MCF 10A (cell line): ENCODE measurements at places on chromosomes 2 and 18.

DNA sequence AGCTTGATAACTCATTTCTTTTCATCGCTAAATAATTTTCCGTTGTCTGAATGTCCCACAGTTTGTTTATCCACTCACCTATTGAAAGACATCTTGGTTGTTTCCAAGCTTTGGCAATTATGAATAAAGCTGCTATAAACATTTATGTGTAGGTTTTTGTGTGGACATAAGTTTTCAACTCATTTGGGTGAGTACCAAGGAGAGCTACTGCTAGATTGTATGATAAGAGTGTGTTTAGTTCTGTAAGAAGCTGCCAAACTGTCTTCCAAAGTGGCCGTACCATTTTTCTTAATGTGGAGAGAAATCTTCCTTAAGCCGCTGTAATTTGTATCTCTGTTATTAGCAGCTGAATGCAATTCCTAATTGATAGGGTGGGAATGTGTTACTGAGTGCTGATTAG lies 11.4 kb upstream of the CTIF start:
- no peak for DNase-seq

DNA sequence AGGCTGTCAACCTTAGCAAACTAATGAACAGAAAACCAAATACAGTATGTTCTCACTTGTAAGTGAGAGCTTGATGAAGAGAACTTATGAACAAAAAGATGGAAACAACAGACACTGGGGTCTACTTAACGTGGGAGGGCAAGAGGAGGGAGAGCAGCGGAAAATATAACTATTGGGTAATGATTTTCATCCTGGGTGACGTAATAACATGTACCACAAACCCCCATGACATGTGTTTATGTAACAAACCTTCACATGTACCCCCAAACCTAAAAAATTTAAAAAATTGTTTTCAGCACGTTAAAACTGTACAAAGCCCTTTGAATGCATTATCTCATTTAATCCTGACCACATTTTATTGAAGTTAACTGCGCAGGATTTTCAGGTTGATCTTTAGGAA lies 64.9 kb upstream of the RBMS1 start:
- no peak for DNase-seq

DNA sequence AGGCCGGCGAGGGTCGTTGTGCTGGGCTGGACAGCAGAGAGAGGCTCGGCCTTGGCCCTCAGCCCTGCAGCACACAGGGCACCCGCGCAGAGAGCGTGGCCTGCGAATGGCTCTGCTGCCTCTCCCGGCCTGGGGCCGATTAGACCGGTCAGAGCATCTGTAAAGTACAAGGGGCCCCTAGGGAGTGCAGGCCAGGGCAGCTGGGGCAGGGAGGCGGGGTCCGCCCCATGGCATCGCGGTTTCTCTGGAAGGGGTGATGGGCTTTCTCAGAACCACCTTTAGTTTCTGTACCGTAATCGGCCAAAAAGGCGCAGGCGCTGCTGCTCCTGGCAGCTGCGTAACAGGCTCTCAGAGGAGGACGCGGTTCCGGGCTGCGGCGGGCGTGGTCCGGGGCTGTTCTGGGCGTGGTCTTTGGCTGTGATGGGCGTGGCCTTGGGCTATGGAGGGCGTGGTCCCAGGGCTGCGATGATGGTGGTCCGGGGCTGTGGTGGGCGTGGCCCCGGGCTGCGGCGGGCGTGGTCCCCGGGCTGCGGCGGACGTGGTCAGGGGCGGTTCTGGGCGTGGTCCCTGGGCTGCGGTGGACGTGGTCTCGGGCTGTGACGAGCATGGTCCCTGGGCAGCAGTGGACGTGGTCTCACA lies 1.5 kb upstream of the GPR148 start:
- no peak for DNase-seq

DNA sequence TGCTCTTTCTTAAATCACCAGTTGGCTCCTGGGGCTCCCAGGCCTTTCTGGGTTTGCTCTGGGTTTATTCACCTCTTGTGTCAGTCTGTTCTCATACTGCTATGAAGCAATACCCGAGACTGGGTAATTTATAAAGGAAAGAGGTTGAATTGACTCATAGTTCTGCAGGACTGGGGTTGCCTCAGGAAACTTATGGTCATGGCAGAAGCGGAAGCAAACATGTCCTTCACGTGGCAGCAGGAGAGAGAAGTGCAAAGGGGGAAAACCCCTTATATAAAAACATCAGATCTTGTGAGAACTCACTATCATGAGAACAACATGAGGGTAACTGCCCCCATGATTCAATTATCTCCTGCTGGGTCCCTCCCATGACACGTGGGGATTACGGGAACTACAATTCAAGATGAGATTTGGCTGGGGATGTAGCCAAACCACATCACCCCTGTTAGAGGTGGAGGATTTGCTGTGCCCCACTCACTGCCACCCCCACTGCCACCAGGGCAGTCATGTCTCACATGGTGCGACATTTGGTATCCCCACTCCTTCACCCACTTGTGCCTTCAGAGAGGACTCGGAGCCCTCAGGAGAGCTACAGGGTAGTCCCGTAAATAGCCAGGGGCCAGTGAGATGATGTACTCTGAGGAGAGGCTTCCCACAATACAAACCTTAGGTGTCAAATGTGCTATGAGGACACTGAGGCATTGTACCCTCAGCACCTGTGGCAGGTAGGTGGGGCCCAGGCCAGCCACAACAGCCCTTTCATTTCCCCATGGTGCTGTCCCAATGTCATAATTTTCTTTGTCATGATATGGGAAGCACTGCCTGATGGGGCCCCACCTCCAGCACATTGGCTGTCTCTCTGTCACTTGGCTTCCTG lies 35.7 kb downstream of the CDC42EP3 start:
- DNase-seq = peak; percentile 92

DNA sequence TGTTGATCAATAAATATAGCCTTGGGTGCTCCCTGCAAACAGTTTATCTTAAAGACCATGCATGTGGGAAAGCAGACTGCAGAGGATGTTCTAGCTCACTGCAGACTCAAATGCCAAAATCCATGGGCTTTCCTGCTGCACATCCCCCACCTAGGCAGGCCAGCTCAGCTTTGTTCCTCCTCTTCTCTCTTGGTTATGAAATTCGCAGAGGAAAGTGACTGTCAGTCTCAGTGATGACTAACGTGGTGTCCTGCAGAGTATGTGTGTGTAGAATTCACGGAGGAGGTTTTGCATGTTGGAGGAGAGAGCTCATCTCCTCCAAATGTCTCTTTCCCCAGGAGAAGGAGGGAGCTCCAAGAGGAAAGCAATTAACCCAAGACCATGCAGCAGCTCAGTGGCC lies 21.4 kb upstream of the KCNS3 start:
- DNase-seq = peak; percentile 73

GRCh38 chr2:109265369-109265768 lies 136.4 kb downstream of the SH3RF3 start:
- DNase-seq = no peak
